ENCODE measurements at places on chromosomes 1 and 21.

GRCh38 chr1:67791686-67792085 lies 41.6 kb downstream of the GNG12 start:
- no peaks in the 10 kb centered on the region for H3K4me1 ChIP-seq
- no peaks in the 10 kb centered on the region for H3K36me3 ChIP-seq
- H3K27me3 ChIP-seq, result peaks cover 14% of the 10 kb centered on the region
- no peak overlapping the region for H3K4me3 ChIP-seq

- H3K27ac ChIP-seq, result no peak overlapping the region
- no peak overlapping the region for H3K4me3 ChIP-seq
- H3K4me1 ChIP-seq, result peaks cover 2% of the 10 kb centered on the region
Observed at GRCh38 chr1:202791077-202791747, 17.0 kb downstream of the KDM5B start.

DNA sequence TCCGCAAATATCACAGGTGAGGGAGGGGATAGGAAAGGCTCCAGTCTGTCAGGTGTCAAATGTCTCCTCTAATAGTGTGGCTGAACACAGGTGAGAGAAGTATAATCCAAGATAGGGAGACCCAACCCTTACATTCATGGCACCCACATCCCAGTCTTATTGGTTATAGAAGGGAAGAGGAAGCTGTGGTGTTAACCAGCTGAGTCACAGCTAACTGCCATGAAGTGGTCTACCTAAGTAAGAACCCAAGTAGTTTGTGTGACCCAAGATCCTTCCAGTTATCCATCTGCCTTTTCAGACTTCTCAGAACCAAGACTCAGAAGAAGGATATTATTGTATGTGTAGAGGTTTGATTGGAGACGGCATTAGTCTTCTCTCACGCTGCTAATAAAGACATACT lies 37.1 kb downstream of the DDAH1 start:
- peaks cover 3% of the 10 kb centered on the region for H3K27me3 ChIP-seq
- DNase-seq, result no peak
- H3K4me3 ChIP-seq, result no peak overlapping the region
- no peaks in the 10 kb centered on the region for H3K36me3 ChIP-seq

- H3K4me3 ChIP-seq, result no peak overlapping the region
- peaks cover 6% of the 10 kb centered on the region for H3K4me1 ChIP-seq
- H3K27ac ChIP-seq, result no peak overlapping the region
- peaks cover 51% of the 10 kb centered on the region for H3K36me3 ChIP-seq
- H3K27me3 ChIP-seq, result no peaks in the 10 kb centered on the region
Observed at GRCh38 chr1:45510036-45510971, 10.2 kb downstream of the MMACHC start.

- H3K27ac ChIP-seq, result no peak overlapping the region
- no peak for DNase-seq
- H3K4me1 ChIP-seq, result no peaks in the 10 kb centered on the region
- no peaks in the 10 kb centered on the region for H3K27me3 ChIP-seq
- no peaks in the 10 kb centered on the region for H3K36me3 ChIP-seq
- no peak overlapping the region for H3K4me3 ChIP-seq
Observed at GRCh38 chr1:196481616-196482015, 126.6 kb downstream of the KCNT2 start.

GRCh38 chr1:110600716-110601115 lies 5.4 kb downstream of the KCNA2 start:
- peaks cover 27% of the 10 kb centered on the region for H3K27me3 ChIP-seq
- no peaks in the 10 kb centered on the region for H3K36me3 ChIP-seq
- no peak for DNase-seq
- no peaks in the 10 kb centered on the region for H3K4me1 ChIP-seq
- H3K27ac ChIP-seq, result no peak overlapping the region
- H3K4me3 ChIP-seq, result no peak overlapping the region

DNA sequence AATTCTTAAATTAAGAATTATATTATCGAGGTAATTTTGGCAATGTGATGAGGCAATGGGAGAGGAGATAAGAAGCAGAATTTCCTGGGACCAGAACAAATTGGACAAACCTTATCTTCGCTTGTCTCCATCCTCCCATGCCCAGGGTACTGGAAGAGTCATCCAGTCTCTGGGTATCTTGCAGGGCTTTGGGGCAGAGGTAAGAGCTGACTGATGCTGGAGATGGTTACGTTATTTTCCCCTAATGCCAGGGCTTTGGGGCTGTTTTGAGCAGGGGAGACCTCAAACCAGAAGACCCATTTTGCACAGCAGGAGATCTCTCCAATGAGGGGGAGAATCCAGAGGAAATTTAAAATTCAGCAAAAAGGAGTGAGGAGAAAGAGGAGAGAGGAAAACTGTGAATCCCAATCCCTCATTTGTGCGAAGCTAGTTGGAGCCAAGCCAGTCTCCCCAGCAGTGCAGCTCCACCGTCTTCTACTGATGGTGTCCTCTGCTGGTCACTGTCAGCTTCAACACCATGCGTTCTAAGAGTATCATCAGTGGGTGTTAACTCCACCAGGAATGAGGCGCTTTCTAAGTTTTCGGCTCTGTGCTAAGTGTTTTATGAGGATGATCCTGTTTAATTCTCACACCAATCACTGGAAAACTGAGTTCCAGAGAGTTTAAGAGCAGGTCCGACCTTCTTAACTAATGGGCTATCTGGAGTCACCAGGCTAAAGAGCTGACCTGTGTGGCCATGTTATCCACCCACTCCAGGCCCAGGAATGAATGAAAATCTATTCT lies 86.8 kb upstream of the CD34 start:
- DNase-seq, result peak; percentile 24
- H3K4me1 ChIP-seq, result no peaks in the 10 kb centered on the region
- H3K27ac ChIP-seq, result no peak overlapping the region
- H3K4me3 ChIP-seq, result no peak overlapping the region
- H3K36me3 ChIP-seq, result no peaks in the 10 kb centered on the region

GRCh38 chr1:55826381-55827080 lies 611.4 kb upstream of the USP24 start:
- H3K4me3 ChIP-seq, result no peak overlapping the region
- no peaks in the 10 kb centered on the region for H3K4me1 ChIP-seq
- no peak overlapping the region for H3K27ac ChIP-seq
- no peaks in the 10 kb centered on the region for H3K36me3 ChIP-seq
- no peak for DNase-seq

GRCh38 chr21:15442743-15443469 lies 286.9 kb upstream of the USP25 start:
- no peak overlapping the region for H3K27ac ChIP-seq
- H3K27me3 ChIP-seq, result no peaks in the 10 kb centered on the region
- no peak for DNase-seq
- no peak overlapping the region for H3K4me3 ChIP-seq
- H3K4me1 ChIP-seq, result peaks cover 6% of the 10 kb centered on the region

- no peaks in the 10 kb centered on the region for H3K36me3 ChIP-seq
- DNase-seq, result no peak
- H3K27ac ChIP-seq, result no peak overlapping the region
- H3K4me1 ChIP-seq, result no peaks in the 10 kb centered on the region
Observed at GRCh38 chr1:158013840-158014730, 20.6 kb downstream of the KIRREL1 start.

- H3K27ac ChIP-seq, result no peak overlapping the region
- H3K27me3 ChIP-seq, result no peaks in the 10 kb centered on the region
- H3K36me3 ChIP-seq, result peaks cover 27% of the 10 kb centered on the region
- peaks cover 14% of the 10 kb centered on the region for H3K4me1 ChIP-seq
- DNase-seq, result no peak
Observed at GRCh38 chr1:119975006-119975405, 78.7 kb upstream of the ADAM30 start.

- peaks cover 20% of the 10 kb centered on the region for H3K27me3 ChIP-seq
- H3K4me1 ChIP-seq, result no peaks in the 10 kb centered on the region
- H3K27ac ChIP-seq, result no peak overlapping the region
- H3K36me3 ChIP-seq, result no peaks in the 10 kb centered on the region
- no peak for DNase-seq
- H3K4me3 ChIP-seq, result no peak overlapping the region
Observed at GRCh38 chr1:26401891-26402290, 8.7 kb upstream of the LIN28A start.

DNA sequence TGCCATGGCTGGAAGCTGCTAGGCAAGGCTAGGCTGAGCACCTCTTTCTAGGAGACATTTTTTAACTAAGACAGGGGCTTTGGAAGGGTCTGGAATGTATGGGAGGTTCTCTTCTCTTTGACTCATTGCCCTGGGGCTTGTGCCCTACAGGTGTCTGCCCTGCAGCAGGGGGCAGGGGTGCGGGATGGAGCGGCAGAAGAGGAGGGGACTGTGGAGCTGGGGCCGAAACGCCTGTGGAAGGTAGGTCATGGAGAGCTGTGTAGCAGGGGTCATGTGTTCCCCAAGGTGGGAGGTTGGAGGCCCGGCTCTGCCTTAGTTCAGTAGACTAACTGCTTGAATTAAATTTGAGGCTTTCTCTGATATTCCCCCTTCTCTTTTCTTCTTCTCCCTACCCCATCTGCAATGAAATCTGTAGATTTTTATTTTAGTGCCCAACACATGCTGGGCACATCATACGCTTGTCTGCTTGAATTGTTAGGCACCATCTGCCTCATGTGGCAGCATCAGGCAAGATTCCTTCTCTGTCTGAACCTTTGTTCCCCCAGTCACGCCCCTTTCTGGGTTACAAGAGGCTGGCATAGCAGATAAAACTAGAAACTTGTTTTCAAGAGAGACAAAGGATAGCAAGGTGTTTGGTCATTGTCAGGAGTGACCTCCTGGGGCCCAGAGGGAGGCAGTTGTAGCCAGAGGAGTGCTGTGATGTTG lies 18.4 kb downstream of the PPFIA4 start:
- no peaks in the 10 kb centered on the region for H3K4me1 ChIP-seq
- H3K36me3 ChIP-seq, result peaks cover 5% of the 10 kb centered on the region
- no peak overlapping the region for H3K27ac ChIP-seq
- no peak overlapping the region for H3K4me3 ChIP-seq
- no peak for DNase-seq
- H3K27me3 ChIP-seq, result no peaks in the 10 kb centered on the region

DNA sequence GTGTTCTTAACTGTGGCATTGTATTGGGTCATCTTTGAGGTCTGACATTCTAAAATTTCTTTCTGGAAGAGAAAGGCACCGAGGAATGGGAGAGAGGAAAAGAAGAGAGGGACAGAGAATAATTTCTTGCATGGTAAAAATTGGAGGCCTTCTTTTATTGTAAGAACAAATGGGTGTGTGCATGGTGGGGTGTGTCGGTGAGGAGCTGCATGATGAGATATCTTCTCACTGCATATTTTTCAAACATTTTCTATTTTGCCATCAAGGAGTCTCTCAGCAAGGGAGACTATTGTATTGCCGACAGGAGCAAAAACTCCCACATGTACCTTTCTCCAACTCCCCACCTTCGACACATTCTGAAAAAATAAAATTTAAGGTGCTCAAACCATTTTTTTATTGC lies 6.5 kb upstream of the CTSE start:
- peaks cover 6% of the 10 kb centered on the region for H3K4me1 ChIP-seq
- H3K27me3 ChIP-seq, result peaks cover 61% of the 10 kb centered on the region
- H3K27ac ChIP-seq, result no peak overlapping the region
- H3K36me3 ChIP-seq, result no peaks in the 10 kb centered on the region

GRCh38 chr1:14511796-14512585 lies 86.5 kb upstream of the KAZN start:
- no peaks in the 10 kb centered on the region for H3K4me1 ChIP-seq
- DNase-seq, result no peak
- no peak overlapping the region for H3K27ac ChIP-seq
- no peaks in the 10 kb centered on the region for H3K27me3 ChIP-seq

- H3K4me1 ChIP-seq, result no peaks in the 10 kb centered on the region
- no peak for DNase-seq
- peaks cover 36% of the 10 kb centered on the region for H3K36me3 ChIP-seq
- H3K4me3 ChIP-seq, result no peak overlapping the region
- no peaks in the 10 kb centered on the region for H3K27me3 ChIP-seq
- no peak overlapping the region for H3K27ac ChIP-seq
Observed at GRCh38 chr1:229643996-229644745, 18.1 kb downstream of the URB2 start.

- H3K27ac ChIP-seq, result no peak overlapping the region
- H3K36me3 ChIP-seq, result no peaks in the 10 kb centered on the region
- no peak overlapping the region for H3K4me3 ChIP-seq
Observed at GRCh38 chr1:113534875-113535274, 144.6 kb downstream of the MAGI3 start.

GRCh38 chr1:176837708-176838107 lies 326.8 kb downstream of the ASTN1 start:
- DNase-seq, result no peak
- H3K27ac ChIP-seq, result no peak overlapping the region
- no peaks in the 10 kb centered on the region for H3K36me3 ChIP-seq
- H3K27me3 ChIP-seq, result no peaks in the 10 kb centered on the region
- no peaks in the 10 kb centered on the region for H3K4me1 ChIP-seq

DNA sequence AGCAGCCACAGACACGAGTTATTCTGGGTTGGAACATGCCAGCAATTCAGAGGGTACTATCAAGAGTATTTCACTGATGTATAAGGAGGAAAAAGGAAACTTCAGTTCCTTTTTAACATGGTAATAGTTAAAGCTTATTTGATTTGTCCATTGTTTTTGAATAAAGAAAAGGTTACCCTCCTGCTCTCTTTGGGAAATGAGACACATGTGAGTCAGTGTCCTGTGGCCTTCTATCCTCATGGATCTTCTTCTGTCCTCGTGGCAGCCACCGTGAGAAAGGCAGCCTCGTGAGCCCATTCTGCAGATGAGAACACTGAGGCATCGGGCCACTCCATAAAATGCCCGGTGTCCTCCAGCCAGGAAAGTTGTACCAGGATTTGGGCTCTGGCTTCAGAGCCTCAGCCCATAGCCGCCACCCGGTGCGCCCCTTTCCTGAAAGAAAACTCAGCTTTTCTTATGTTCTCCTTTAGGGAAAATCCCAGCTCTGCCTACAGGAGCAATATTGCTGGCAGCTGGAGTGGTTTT lies 24.8 kb downstream of the KCNAB2 start:
- H3K27me3 ChIP-seq, result no peaks in the 10 kb centered on the region
- DNase-seq, result no peak
- no peak overlapping the region for H3K27ac ChIP-seq
- no peaks in the 10 kb centered on the region for H3K4me1 ChIP-seq
- H3K4me3 ChIP-seq, result no peak overlapping the region
- H3K36me3 ChIP-seq, result peaks cover 17% of the 10 kb centered on the region

- H3K27me3 ChIP-seq, result no peaks in the 10 kb centered on the region
- H3K4me3 ChIP-seq, result no peak overlapping the region
- H3K27ac ChIP-seq, result no peak overlapping the region
- H3K4me1 ChIP-seq, result no peaks in the 10 kb centered on the region
- no peak for DNase-seq
Observed at GRCh38 chr1:105785021-105785420, 1271.5 kb upstream of the PRMT6 start.

DNA sequence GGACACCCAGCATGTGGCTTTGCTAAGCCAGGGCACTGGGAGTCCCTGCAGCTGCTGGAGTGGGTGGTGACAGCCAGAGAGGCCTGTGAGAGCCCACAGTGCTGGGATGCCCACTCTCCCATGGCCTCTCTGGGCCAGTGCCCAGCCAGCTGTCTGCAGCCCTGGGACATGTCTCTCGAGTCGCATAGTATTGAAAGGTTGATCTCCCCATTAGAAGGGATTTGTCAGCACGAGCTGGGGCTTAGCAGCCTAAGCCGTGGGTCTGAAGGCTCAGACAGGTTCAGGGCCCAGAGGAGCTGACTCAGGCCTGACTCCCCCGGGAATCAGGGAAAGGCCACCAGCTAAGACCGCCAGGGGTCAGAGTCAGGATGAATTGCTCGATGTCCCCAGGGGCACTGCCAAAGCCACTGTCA lies 53.5 kb downstream of the FOXD2 start:
- H3K27ac ChIP-seq, result no peak overlapping the region
- H3K4me3 ChIP-seq, result no peak overlapping the region
- H3K27me3 ChIP-seq, result no peaks in the 10 kb centered on the region
- no peaks in the 10 kb centered on the region for H3K4me1 ChIP-seq
- no peak for DNase-seq
- no peaks in the 10 kb centered on the region for H3K36me3 ChIP-seq

Data from T-helper 2 cell treated with Interferon-gamma antibody and Interleukin-4, amounts not matched to agents 5 μg/mL and 100 μg/mL, for 36 hours (primary cell).